GM23248 (cell line): ENCODE measurements at places on chromosomes 5 and 9.

- no peak for DNase-seq
These were observed 73.1 kb downstream of the STK10 start for GRCh38 chr5:172114875-172115422.

DNA sequence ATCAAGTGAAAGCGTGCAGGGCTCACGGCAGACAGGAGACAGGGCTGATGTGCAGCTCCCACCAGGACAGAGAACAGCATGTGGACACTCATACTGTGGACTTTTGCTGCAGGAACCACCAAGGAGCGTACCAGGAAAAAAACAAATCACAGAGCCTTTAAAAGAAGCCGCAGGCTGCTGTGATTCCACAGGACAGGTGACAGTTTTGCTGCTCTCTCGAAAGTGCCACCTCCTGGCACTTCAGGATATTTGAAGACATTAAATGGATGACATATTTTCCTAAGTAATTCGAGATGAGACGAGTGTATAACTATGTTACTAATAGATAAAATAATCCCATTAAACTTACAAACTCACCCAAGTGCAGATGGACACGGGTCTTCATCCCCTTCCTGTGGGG is 29.3 kb downstream of the ZDHHC11 start:
- no peak for DNase-seq

DNA sequence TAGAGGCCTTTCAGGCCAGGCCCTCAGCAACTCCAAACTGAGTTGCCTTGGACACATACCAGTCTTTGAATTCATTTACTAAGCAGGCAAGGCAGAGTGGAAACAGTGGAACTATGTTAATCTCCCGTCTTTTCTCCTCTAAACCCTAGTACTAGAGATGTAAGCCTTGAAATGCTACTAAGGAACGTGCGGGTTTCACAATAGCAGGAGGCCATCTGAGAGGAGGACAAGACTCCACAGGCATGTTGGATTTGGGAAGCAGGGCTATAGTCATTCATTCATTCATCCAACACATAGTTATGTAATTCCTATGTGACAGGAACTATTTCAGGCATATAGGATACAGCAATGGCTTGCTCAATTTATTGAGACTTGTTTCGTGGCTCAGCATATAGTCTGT is 3.3 kb upstream of the OCLN start:
- no peak for DNase-seq

GRCh38 chr9:113796646-113797426 is 79.3 kb upstream of the ZNF618 start:
- DNase-seq = no peak

GRCh38 chr5:143386725-143387124 is 16.8 kb downstream of the NR3C1 start:
- DNase-seq = peak; percentile 64

- DNase-seq = no peak
These were observed 144.1 kb downstream of the CEP120 start for GRCh38 chr5:123279136-123279535.

DNA sequence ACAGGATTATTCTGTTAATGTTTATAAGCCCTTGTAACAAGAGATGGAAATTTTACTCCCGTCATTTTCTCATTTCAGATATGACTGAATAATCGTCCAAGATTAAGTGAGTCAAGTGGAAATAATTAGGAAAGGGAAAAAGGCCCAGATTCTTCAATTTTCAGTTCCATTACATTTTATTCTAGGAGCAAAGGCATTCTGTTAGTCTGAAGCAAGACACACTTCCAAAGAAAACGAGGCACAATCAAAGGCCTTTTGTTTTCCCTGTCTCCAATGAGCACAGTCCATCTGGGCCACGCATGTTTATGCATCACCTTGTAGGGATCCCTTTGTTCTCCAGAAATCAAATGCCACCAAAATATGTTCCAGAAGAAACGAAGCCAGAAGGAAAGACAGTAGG is 382.9 kb upstream of the RFX3 start:
- peak; percentile 36 for DNase-seq

GRCh38 chr9:87464992-87465378 is 32.7 kb upstream of the DAPK1 start:
- no peak for DNase-seq

DNA sequence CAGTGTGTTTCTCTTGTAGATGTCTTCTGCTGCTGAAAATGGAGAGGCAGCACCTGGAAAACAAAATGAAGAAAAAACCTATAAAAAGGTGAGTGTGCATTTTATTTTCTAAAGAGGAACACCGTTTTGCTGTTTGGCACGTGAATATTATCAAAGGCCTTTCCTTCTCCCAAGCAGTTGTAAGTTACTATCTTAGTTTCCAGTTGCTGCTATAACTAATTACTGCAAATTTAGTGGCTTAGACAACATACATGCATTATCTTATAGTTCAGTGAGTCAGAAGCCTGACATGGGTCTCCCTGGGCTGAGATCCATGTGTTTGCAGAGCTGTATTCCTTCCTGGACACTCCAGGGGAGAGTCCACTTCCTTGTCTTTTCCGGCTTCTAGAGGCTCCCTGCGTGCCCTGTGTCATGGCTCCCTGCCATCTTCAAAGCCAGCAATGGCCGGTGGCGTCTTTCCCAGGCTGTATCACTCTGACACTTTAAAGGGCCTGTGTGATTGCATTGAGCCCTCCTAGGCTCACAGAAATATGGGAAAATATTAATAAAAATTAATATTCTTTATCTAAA is 117.6 kb downstream of the PIP5K1B start:
- no peak for DNase-seq

DNA sequence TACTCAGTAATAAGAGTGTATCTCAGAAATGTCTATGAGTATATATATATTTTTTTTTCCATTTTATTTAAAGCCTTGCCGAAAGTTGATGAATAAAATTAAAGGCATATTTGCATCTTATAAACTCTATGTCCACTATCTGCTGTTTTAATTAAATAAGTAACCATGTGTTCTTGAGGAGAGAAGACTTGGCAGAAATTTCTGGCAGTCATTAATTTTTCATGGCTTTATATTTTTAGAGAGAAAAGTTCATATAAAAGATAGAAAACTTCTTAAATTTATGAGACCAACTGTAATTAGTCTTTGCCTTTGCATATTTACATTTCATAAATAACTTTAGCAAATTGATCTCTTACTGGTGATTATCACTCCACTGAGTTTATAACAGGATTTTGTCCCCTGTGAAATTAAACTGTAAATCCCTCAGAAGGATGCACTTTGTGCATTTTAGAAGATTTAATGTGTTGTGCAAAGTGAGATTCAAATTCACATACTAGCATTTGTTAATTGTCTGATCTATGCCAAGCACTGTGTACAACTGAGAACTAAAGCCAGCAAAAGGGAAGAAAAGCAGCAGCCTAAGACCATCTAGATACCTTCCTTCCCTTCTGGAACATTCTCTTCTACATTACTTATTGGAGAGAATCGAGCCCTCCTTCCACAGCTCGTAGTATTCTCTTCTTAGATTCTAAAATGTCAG is 108.7 kb downstream of the SNCAIP start:
- no peak for DNase-seq

DNA sequence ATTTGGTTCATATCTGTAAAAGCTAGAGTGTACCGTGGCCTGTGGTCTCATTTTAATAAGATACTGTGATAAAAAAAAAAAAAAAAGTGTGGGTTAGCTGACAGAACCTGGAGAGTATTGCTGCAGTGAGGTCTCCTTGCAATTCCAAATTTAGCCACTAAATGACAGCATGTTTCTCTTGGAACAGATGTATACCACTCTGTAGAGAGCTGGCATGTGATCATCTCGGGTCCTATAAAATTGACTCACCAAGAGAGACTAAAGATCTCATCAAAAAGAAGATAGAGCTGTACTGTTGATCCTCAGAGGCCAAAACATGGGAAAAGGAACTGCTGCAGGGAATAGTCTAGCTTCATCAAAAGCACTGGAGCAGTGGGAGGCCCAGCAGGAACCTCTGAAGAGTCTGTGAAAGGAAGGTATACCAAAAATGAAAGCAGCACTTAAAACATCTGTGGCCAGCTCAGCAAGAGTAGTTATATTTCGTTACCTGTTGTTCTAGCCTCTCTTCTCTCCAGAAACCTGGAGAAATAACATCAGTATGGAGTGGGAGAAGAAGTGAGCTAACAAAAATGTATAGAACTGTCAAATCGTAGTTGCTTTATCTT is 826.8 kb downstream of the EFNA5 start:
- DNase-seq = no peak
